Type B pancreatic cell (in vitro differentiated cells): ENCODE measurements at places on chromosomes 12 and 14.

- no peak for DNase-seq
These were observed 70.0 kb upstream of the DICER1 start for GRCh38 chr14:95227279-95227860.

DNA sequence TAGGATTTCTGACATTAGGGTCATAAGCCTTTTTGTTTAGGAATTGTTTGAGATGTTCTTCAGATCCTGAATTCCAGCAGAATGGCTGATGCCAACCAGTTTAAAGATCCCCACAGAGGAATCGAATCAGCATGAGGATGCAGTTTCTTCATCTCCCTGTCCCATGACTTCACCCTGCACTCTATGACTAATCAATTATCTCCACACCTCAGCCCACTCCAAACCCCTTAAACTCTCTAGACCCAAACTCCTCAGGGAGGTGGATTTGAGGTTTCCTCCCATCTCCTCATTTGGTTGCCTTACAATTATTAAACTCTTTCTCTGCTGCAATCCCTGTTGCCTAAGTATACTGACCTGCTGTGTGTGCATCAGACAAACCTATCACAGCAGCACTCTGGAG, 86.5 kb upstream of the CRY1 start:
- DNase-seq: no peak

GRCh38 chr14:84493779-84494178, 1036.2 kb upstream of the FLRT2 start:
- DNase-seq: no peak

GRCh38 chr12:112167718-112168525, 42.6 kb downstream of the TRAFD1 start:
- DNase-seq: no peak

- no peak for DNase-seq
These were observed 3.1 kb downstream of the HMGA2 start for GRCh38 chr12:65827342-65827741.

GRCh38 chr12:99711246-99711645, 63.7 kb downstream of the GARIN6 start:
- DNase-seq: no peak

DNA sequence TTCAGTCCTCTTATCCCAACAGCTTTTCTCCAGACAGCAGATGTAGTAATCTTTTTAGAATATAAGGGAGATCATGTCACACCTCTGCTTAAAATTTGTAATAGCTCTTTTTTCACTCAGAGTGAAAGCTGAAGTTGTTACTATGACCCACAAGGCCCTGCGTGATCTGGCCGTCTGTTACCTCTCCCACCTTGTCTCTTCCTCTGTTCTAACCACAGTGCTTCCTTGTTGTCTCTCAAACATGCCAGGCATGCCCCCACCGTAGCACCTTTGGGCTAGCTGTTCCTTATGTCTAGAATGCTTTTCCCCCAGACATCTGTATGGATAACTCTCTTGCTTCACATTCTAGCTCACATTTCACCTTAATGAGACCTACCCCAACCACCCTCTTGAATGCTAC, 6.5 kb downstream of the NECAP1 start:
- DNase-seq: no peak

DNA sequence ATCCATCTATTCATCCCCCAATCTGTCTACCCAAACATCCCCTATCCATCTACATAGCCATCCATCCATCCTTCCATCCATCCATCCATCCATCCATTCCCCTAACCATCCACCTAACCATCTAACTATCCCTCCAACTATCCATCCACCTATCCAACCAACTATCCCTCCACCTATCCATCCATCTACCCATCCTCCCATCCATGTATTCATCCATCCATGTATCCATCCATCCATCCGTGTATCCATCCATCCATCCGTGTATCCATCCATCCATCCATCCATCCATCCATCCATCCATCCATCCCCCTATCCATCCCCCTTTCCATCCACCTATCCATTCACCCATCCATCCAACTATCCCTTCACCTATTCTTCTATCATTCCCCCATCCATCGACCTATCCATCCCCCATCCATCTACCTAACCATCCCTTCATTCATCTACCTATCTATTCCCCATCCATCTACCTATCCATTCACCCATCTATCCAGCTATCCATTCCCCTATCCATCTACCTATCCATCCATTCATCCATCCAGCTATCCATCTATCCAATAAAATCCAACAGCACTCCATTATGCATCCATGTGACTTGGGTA, 131.7 kb downstream of the VRK1 start:
- no peak for DNase-seq

GRCh38 chr12:93427779-93428564, 13.8 kb downstream of the UBE2N start:
- DNase-seq: no peak

DNA sequence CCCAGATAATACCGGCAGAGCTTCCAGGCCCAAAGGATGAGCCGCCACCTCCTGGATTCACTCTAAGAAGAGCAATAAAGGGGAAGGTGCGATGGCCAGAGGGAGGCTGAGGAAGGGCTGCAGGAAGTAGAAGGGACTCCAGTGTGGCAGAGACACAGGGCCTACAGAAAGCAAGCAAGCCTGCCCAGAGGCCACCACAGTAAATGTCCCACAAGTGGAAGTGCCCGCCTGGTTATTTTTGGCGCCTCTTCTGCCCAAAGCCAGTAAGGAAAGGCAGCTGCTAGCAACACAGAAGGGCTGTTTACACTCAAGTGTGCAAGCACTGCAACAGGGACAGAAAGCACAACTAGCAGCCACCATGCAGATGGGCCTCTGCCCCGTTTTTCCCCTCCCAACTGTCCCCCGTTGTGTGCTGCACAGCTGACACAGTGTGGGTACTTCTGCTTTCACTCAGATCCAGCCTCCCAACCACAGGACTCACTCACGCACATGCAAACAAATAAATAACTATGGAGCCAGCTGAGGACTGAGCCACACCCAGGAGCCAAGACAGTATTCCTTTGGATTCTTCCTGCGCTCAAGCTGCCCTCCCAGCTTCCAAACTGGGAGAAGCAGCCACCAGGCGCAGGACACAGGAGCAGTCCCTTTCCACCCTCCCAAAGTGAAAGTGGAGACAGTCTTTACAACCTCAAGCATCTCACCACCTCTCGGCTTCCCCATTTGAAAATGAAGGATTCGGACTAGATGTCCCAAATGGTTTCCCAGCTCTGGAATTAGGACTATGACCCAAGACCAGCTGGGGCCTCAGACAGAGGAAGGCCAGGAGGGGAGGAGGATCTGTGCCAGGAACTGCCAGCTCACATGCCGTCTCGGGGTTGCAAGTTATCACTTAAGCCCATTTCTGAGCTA, 40.0 kb upstream of the PNMA1 start:
- DNase-seq: no peak

GRCh38 chr12:48280572-48280971, 70.1 kb downstream of the ZNF641 start:
- no peak for DNase-seq

GRCh38 chr12:95633049-95633731, 81.9 kb upstream of the USP44 start:
- DNase-seq: no peak

DNA sequence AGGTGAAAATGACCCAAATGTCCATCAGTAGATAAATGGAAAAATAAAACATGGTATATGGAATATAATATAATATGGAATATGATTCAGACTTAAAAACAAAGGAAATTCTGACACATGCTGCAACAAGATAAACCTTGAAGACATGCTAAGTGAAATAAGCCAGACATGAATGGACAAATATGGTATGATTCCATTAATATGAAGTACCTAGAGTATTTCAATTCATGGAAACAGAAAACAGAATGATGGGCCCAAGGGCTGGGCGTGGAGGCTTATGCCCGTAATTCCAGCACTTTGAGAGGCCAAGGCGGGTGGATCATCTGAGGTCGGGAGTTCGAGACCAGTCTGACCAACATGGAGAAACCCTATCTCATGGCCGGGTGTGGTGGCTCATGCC, 22.7 kb upstream of the ORAI1 start:
- no peak for DNase-seq

GRCh38 chr12:51910168-51910567, 2.9 kb downstream of the ACVRL1 start:
- DNase-seq: no peak

GRCh38 chr12:124306686-124307555, 12.0 kb downstream of the RFLNA start:
- DNase-seq: no peak

DNA sequence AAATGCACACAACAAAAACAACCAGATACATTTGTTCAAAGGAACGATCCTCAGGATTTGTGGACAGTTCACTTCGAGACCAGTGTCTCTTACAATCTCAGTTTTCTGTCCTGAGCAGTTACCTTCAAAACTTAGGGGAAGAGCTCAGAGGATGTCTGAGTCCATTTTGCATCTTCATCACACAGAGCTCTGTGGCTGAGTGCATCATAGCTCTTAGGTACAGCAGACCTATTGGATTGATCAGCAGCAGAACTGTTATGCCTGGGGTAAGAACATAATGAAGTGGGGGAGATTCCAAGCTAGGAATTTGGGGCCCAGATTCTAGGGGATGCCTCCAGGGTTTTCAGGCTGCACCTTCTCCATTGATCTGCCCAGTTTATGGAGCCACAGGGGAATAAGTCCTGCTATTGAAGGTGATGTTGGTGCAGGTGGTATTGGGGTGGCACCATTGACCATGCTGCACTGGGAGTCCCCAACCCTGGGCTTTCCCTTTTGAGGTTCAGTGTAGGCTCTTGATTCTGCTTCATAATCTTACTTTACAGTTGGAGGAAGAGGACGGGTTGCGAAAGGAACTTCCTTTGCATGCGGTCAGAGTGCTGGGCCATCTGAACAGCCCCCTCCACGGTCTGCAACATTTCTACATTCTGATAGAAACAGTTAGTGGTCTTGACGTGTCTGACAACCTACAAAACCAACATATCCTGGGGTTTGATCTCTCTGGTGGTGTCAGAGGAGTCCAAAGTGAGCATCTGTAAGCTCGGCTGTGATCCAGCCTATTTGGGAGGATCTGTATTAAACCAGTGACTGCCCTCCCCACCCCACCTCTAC, 112.8 kb downstream of the CHST11 start:
- no peak for DNase-seq

DNA sequence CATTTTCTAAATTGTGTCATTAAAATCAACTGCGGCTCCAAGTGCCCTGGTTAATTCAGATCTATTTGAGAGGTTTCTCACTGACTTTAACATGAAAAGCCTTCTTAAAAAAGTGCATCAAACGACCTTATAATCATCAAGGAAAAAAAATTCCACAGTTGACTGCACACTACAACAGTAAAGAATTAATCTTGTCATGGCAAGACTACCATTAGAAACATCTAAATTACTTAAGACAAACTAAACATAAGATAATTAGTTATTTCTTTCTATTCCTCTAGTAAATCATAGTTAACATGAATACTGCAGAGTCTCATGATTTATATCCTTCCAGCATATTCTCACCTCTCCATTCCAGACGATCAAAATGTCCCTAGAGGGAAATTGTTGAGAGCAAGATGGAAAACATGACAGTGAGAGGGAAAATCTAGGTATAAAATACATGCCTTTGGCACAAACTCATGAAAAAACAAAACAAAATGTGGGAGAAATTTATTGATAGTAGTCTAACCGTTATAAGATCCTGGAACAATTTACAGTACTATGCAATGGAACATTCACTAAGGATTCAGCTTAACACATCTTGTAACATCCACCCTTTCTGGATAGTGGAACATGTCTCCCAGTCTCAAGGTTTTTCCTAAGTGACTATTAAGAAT, 112.5 kb downstream of the PRKD1 start:
- no peak for DNase-seq

DNA sequence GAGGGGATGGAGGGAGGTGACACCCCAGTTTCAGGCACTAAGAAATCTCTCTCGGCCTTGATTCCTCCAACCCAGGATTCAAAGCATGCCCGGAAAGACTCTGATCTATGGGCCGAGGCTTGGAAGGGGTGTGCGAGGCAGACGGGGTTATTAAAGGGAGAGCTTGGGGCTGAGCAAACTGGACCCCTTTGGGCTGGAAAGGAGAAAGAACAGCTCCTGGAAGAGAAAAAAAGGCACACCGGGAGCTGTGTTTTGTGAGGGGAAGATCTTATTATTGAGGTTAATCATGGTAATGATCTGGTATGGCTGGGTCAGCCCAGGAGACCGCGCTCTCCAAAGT, 5.7 kb upstream of the HOXC4 start:
- DNase-seq: no peak

DNA sequence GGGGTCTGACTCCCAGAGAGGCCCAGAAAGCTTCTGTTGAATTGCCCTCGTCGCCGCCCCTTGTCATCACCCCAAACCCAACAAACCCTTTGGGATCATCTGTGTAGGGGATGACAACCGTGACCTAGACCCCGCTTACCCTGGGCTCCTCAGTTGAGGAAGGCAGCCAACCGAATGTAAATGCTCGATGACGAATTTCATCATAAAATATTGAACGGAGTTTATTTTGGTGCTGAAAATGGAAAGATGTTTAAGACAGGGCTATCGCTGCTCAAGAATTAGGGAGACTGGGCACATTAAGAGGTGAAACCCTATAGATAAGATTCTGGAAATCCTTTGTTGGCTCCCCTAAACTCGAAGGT, 512 bp downstream of the ACTR10 start:
- no peak for DNase-seq

DNA sequence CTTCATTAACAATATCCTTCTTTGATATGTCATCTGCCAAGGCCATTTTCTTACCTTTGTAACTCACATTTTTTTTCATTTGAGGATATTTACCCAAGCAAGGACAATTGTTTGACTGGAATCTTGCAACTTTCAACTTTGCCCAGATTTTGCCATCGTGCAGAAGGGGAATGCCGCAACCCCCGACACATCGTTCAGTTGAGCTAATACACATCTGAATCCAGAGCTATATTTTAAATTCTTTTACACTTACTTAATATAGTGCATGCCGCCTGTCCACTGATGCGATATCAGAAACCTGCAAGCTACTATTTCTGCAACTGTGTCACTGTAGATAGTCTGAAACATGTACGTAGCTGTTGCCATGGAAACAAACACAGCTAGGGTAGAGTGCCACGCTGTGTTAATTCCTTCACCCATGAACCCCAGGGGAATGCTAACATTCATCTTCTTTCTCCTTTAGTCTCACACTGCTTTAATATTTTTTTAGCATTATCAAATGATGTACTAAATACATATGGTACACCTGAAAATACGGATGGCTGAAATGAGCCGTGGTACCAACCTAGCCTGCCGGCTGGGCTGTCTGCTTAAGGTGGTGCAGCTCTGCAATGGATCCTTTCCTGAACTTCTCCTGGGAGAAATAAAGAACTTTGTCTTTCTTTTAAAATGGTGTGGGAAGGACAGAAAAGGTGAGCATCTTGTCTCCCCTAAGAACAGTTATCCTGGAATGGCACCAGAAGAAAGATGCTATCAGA, 77.0 kb upstream of the FOXN3 start:
- no peak for DNase-seq

GRCh38 chr14:75970989-75971388, 10.8 kb downstream of the TGFB3 start:
- DNase-seq: no peak
